ENCODE measurements at places on chromosomes 2 and 18. TPM values are rescaled to one million over a fixed set of nuclear protein-coding genes. Genes with fewer than 3 reads are reported as not detected.

C1GALT1C1L gene
- not detected for total RNA-seq

CYRIA gene
- total RNA-seq, result 1.0 TPM

GRCh38 chr2:56476509-56477071 lies 292.8 kb downstream of the CCDC85A start:
- no peak overlapping the region for H3K27ac ChIP-seq
- DNase-seq, result no peak
- H3K4me1 ChIP-seq, result no peaks in the 10 kb centered on the region
- H3K27me3 ChIP-seq, result no peaks in the 10 kb centered on the region
- H3K4me3 ChIP-seq, result no peak overlapping the region

- H3K27me3 ChIP-seq, result no peaks in the 10 kb centered on the region
- no peaks in the 10 kb centered on the region for H3K4me1 ChIP-seq
- no peak overlapping the region for H3K27ac ChIP-seq
Observed at GRCh38 chr2:230137902-230138539, 69.3 kb upstream of the SLC16A14 start.

DNA sequence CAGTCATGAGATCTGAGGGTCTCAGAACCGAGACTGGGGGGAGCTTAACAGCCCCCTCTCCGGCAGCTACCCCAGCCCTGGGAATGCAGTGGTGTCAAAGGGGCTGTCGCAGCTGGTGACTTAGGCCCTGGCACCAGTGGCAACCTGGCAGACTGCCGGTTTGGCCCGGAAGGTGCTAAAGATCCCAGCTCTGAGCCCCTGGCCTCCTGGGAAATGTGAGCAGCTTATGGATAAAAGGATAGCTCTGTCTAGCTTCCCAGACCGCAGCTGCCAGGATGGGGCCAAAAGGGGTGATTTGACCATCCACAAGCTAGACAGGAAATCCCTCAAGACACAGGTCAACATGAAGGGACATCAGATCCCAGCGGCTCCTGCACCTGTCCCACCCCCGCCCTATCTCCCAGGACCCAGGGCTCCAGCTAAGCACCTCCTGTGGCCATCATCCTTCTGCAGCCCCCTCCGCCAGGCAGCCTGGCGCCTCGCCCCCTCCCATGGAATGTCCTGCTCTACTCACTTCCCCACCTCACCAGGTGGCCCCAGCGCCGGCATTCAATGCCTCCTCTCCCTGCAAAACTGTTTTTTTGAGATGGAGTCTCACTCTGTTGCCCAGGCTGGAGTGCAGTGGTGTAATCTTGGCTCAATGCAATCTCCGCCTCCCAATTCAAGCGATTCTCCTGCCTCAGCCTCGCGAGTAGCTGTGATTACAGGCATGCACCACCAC lies 33.2 kb upstream of the EFHD1 start:
- no peaks in the 10 kb centered on the region for H3K36me3 ChIP-seq
- no peaks in the 10 kb centered on the region for H3K4me1 ChIP-seq
- no peak for DNase-seq
- H3K4me3 ChIP-seq, result no peak overlapping the region
- no peaks in the 10 kb centered on the region for H3K27me3 ChIP-seq

DNA sequence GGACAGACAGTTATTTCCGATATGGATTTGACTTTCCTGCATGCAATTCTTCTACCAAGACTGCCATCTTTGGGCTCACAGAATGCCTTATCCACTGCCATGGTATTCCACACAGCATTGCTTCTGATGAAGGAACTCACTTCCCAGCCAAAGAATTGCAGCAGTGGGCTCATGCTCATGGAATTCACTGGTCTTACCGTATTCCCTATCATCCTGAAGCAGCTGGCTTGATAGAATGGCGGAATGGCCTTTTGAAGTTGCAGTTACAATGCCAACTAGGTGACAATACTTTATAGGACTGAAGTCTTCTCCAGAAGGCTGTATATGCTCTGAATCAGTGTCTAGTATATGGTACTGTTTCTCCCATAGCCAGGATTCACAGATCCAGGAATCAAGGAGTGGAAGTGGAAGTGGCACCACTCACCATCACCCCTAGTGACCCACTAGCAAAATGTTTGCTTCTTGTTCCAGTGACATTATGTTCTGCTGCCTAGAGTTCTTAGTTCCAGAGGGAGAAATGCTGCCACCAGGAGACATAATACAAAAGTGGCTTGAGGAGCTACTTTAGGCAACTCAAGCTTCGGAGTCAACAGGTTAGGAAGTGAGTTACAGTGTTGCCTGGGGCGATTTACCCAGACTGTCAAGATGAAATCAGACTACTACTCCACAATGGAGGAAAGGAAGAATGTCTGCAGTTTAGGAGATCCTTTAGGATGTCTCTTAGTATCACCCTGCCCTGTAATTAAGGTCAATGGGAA lies 23.8 kb upstream of the SMAD4 start:
- no peaks in the 10 kb centered on the region for H3K27me3 ChIP-seq
- DNase-seq, result no peak

GRCh38 chr2:107735201-107735600 lies 91.5 kb upstream of the RGPD4 start:
- no peaks in the 10 kb centered on the region for H3K36me3 ChIP-seq
- no peaks in the 10 kb centered on the region for H3K4me1 ChIP-seq
- no peak overlapping the region for H3K27ac ChIP-seq
- H3K27me3 ChIP-seq, result no peaks in the 10 kb centered on the region

- DNase-seq, result no peak
- H3K27me3 ChIP-seq, result no peaks in the 10 kb centered on the region
- H3K36me3 ChIP-seq, result no peaks in the 10 kb centered on the region
Observed at GRCh38 chr18:50986360-50987087, 18.7 kb downstream of the ELAC1 start.

GRCh38 chr2:112915300-112916144 lies 4.6 kb downstream of the IL37 start:
- peaks cover 27% of the 10 kb centered on the region for H3K4me1 ChIP-seq
- no peak overlapping the region for H3K27ac ChIP-seq
- no peaks in the 10 kb centered on the region for H3K36me3 ChIP-seq
- no peaks in the 10 kb centered on the region for H3K27me3 ChIP-seq
